ENCODE measurements at places on chromosomes 12 and 14.
A peak's percentile ranks its signal among the peaks of the same experiment; 100 is the strongest.

DNA sequence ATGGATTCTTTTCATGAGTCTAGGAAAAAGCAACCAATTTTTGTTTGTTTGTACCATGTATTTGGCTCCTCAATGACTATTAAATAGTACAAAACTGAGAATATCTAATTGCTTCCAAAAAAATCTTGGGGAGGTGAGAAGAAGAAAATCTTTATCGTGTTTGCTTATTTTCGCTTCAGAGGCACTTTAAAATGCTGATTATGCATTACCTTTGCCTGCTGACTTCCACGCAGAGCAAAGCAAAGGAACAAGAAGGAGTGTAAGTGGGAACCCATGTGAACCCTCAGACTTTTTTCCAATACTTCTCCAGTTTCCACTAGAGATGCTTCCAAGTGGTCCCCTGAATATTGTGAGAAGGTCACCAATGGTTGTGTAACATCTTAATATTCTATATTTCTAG is 43.2 kb upstream of the STRN3 start:
- DNase-seq: no peak

DNA sequence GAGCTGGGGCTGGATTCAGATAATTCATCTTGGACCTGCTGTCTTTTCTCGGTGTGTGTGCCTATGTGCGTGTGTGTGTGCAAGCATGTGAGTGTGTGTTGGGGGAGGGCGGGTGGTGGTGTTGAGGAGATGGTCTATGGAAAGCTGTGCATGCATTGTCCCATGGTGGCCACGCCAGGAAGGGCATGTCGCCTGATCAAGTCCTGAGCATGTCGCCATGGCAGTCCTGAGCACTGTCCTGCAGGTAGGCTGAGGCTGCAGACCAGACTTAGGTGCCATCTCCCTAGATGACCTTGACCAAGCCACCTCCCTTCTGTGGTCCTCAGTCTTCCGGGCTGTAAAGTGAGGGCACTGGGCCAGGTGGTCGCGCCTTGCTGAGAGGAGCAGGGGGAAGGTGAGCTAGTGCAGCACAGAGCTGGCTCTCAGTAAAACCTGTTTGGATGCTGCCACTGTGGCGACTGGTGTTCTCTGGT is 81.4 kb downstream of the PAPOLA start:
- DNase-seq: no peak

- DNase-seq: no peak
Observed at GRCh38 chr12:12796928-12797793, 11.7 kb downstream of the APOLD1 start.

- no peak for DNase-seq
Observed at GRCh38 chr14:78083837-78084236, 86.3 kb upstream of the NRXN3 start.

DNA sequence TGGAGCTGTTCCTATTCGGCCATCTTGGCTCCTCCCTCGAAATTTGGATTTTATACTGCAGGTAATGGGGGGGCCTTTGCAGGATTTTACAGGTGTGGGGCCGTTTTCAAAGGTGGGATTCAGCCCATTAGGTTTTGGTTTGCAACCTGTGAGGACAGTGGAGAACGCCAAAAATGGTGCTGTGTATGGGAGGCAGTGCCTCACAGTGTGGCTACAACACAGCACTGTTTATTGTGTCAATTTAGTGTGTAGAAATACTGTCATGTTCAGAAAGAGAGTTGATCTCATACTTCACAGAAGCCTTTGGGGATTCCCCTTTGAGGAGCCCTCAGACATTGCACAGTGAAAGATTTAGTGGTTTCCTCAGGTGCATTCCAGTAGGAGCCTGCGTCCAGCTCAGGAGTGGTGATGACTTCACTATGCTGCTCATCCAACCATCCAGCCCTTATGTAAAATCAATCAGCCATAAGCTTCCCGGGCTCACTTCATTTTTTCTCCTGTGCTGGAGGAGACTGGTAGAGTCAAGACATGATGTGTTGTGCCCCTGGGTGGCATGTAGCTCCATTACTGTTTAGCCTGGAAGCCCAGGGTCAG is 92.7 kb upstream of the PRMT8 start:
- no peak for DNase-seq

DNA sequence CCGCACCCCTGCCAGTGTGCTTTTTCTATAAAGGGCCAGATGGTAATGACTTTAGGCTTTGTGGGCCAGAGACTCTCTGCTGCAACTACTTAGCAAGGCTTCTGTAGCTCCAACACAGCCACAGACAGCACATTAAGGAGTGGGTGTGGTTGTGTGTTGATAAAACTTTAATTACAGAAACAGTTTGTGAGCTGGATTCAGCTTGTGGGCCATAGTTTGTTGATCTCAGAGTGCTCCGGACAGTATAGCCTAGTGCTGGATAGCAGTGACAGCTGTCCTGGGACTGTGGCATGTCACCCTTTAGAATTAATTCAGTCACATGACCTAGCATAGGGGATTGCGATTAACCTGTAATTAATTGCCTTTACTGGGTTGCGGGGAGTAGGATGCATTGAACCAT is 109.7 kb downstream of the ZNF664 start:
- DNase-seq: no peak

DNA sequence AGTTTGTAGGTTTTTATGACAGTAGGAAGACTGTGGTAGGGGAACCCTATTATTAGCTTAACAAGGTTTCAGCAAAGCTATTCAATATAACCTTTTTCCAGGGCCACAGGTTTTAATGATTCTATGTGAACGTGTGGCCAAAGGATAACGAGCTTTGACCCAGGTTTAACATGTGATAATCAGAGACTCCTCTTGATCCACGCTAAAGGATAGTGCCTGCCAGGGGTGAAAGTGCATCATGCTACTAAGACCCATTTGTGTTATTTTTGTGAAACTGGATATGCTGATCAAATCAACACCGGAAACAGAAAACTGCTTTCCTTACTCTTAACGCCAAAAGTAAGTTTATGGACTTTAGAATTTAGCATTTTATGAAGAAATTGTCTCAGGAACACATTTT is 909 bp upstream of the TAOK3 start:
- no peak for DNase-seq

DNA sequence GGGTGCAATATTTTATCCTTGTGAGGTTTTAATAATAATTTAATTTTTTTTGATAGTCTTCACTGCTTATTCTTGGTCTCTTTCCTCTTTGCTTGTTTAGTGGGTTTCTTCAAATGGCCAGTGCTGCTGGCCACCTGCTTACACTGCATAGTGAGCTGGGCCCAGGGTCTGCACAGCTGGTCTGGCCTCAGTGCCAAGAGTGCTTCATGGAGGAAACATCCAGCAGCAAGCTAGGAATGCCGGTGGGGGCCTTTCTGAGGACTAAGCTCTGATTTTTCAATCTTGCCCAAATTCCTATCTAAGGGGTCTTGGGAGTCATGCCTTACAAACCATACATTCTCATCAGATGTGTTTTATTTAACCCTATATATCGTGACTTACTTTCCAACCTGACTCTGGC is 13.3 kb upstream of the BDKRB2 start:
- no peak for DNase-seq

DNA sequence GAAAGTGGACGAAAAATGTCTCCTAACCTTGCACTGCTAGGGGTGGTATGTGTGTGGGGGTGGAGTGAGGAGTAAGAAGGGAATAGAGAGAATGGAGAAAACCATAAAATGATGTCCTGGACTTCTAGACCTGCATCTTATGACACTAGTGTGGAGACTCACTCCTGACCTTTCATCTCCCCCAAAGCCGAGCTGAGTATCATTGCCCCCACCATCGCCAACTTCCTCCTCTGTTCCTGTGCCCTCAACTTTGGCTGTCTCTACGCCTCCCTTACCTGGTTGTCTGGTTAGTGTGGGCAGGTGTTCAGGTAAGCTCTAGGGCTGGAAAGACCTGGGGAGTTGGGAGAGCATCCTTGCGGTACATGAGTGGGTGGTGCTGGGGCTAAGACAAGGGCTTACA is 4.5 kb upstream of the KLHL33 start:
- no peak for DNase-seq

DNA sequence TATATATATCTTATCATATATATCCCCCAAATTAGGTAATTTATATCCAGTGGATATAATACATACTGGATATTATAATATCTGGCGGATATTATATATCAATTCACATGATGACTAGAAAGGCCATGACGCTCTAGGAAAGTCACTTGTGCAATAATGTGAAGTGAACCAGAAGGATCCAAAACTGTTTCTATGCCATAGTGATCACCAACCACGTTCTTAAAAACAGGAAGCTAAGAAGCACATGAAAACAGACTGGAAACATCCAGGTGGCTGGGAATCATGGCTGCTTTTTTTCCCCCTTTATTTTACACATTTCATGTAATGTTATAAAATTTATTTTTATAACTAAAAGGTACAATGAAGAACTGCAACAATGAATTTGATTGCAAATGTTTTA is 1.4 kb downstream of the GUCY2C start:
- no peak for DNase-seq

DNA sequence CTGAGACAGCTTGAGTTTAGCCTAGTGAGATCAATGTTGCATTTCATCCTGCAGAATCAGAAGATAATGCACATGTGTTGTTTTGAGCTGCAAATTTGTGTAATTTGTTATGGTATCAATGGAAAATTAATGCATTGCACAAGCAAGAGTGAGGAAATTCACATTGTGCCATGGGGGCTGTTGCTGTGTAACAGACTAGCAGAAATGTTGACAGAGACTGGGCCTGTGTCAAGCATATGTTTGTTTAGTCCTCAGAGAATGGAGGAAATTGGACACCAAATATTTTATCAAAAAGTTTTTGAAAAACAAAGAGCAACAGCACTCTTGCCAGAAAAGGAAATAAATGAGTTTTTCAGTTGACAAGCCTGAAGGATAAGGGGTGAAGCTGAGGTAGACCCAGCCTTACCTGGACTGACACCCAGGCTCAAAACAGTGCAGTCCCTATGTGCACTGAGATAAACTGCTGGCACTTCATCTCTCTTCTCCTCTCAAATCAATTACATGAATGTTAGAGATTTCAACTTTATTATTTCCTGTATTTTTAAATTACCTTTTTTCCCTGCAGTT is 1150.0 kb downstream of the FSCB start:
- no peak for DNase-seq

DNA sequence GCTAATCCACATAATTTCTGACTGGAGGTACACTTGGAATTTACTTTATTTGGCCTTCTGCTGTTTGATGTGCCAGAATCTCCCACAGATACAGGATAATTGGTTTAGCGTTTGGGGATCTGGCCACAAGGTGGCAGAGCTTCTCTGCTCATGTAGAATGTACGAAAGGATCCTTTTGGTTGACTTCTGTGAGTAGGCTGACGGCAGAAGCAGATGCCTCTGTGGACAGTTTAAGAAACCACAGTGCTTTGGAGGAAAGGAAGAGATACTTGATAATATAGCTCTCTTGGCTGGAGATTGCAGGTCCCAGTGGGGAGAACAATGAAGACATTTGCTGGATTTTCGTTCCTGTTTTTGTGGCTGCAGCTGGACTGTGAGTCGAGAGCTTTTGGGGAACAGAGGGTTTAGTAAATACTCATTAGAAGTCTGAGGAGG is 75.3 kb upstream of the OR4E1 start:
- peak; percentile 52 for DNase-seq

- DNase-seq: no peak
Observed at GRCh38 chr14:29161593-29161992, 395.0 kb downstream of the FOXG1 start.

GRCh38 chr14:83425138-83425537 is 1891.5 kb upstream of the SEL1L start:
- DNase-seq: no peak

GRCh38 chr12:26700430-26700829 is 132.6 kb downstream of the ITPR2 start:
- DNase-seq: no peak

DNA sequence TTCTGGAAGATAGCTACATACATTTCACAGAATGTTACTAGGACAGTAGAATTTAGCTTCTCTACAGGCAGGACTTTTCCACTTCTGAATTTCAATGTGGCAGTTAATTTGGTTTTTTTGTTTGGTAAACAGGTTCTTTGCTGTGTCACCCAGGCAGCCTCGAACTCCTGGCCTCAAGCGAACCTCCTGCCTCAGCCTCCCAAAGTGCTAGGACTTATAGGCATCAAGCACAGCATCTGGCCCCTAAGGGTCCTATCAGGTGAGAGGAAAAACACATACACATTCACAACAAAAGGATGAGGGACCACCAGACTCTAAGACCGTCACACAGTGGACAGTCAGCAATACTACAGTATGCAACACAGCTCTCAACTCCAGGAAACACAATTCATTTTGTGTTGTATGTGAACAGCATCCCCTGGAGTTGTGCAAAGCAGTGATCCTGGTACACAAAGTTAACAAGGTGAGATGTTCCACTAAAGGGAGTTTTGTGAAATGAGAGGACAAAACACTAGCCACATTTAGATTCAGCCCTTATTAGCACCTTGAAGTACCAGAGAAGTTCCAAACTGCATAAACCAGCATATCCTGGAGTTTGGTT is 6.9 kb downstream of the ATP2B1 start:
- no peak for DNase-seq

- no peak for DNase-seq
Observed at GRCh38 chr12:93653079-93653478, 24.1 kb upstream of the CRADD start.

GRCh38 chr12:92257261-92257660 is 111.6 kb upstream of the BTG1 start:
- no peak for DNase-seq

DNA sequence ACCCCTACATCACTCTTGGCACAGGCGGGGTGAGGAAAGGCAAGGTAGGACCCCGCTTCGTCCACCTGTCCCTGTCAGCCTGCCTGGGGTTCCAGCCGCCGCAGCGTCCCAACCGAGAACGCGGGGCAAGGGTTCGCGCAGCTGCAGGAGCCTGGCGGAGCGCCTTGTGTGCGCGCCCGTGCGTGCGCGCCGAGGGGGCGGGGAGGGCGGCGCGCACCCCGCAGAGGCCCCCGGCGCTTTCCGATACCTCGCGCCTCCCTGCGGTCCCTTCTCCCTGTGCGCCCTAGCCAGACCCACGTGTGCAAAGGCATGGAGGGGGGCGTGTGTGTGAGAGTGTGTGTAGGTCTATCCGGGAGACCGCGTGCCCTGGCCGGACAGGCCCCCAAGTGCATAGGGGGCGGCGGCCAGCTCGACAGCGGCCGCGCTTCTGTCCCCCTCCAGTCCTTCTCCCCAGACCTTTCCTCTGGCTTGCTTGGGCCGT is 122.4 kb downstream of the TSPAN9 start:
- DNase-seq: no peak

DNA sequence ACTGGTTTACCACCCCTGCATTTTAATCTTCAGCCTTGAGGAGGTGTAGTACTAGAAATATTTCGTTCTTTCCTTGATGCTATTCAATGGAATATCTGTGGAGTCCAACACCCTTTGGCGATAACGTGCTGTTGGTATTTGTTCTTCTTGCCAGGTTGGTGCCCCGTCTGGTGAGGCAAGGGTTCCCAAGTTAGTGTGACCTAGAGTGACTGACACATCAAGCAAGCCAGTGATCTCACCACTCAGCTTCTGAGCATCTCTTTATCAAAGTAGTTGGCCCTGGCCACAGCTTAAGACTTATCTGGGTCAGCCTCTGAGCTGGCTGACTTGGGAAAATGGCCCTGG is 60.2 kb downstream of the PLXNC1 start:
- DNase-seq: no peak

- DNase-seq: no peak
Observed at GRCh38 chr12:5335069-5335468, 96.8 kb upstream of the NTF3 start.
